Activated T-helper 2 cell treated with anti-CD3 and anti-CD28 coated beads, Interferon-gamma antibody, Interleukin-2, Interleukin-4, amounts not matched to agents 10 μg/mL and 5 μg/mL and 100 μg/mL, durations not matched to agents 14 hours and 24 hours and 36 hours (primary cell): ENCODE measurements at places on chromosomes 12 and 14.

- no peak for DNase-seq
Observed at GRCh38 chr12:47409310-47409987, 296.4 kb downstream of the RPAP3 start.

GRCh38 chr12:57243521-57244311, 7.3 kb downstream of the STAC3 start:
- DNase-seq = peak; percentile 77

DNA sequence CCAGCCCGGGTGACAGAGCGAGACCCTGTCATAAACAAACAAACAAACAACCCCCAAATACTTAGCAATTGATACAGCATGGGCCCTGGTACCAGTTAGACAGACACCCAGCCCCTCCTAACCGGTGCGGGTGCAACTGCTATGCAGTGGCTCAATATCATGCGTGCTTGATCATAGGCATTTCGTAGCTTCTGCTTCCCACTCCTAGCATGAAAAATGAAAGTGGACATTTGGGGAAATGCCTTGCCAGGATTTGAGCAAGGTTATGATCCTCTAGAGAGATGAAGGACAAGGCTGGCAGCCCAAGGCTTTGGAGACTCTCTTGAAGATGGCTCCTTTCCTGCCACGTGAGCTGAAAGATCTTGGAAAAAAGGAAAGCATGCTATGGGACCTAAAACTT, 13.7 kb downstream of the FGF6 start:
- no peak for DNase-seq

GRCh38 chr14:59630288-59630963, 53.8 kb upstream of the CCDC175 start:
- DNase-seq = no peak

DNA sequence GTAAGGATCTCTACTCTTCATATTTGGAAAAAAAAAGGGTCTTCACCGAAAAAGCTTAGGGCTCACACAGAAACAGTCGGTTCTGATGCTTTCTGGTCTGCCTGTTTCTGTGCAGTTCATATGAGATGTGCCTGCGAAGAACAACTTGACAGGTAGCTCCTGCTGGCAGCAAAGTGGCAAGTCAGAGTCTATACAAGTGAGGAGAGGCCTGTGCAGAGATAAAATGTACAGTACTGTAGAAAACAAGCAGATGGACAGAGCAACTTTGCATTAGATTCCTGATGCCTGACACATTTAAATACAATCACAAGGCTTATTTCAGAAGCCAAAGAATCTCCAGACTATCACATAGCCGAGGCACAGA, 936.0 kb downstream of the DIO2 start:
- DNase-seq = no peak

GRCh38 chr12:82517027-82517426, 158.7 kb downstream of the METTL25 start:
- no peak for DNase-seq

DNA sequence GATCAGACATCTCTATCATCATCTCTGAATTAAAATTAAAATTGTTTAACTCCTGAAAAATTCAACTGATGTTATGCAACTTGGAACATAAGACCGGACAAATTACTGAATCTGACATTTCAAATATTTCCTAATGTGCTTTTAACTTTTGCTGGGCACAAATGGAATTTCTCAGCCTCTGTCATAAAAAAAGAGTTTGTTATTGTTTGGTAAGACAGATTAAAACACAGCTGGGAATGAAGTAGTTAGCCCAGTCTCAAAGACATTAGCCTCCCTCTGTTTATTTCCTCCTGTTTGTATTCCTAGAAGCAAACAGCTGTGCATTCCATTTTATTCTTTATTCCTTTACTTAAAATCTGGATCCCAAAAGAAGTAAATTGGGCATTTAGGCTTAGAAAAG, 29.4 kb downstream of the PLEKHA5 start:
- DNase-seq = no peak

DNA sequence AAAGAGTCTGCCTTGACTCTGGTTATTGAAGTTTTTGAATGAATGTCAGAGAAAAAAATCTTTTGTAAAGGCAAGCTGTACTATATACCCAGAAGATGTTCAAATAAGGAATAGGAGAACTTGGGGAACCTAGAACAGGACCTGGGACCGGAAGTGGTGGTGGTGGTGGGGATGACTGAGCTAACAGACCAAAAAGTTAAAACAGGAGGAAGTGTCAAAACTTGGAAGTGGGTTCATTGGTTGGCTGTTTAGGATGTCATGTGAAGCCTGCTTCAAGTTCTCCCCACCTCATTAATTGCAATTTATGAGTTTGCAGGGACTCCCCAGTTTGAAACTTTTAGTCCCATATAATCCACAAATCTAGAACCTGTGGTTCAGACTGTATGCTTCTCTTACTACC, 26.2 kb downstream of the PLXNC1 start:
- DNase-seq = peak; percentile 25

DNA sequence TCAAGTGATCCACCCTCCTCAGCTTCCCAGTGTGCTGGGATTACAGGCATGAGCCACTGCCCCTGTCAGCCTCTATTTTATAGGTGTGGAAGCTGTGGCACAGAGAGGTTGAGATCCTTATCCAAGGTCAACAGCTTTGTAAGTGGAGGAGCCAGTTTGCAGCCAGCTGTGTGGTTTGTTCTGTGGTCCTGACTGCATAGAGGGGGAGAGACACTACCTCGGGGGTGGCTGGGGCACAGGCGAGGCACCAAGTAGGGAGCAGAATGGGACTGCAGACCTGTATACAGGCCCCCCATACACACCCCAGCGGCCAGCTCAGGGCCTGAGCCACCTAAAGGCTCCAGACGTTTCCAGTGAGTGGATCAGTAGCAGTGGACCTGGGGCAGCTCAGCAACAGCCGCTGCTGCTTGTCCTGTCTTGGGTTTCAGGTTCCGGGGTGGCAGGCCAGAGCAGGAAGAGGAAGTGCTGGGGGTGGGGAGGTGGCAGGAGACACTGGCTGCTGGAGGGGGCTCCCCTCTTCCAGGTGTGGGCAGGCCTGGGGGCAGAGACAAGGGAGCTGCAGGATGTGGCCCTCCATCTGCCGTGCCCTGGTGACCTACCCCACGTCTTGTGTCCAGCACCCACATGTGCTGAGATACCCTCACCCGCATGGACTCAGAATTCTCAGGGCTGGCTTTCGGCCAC, 11.0 kb downstream of the ORAI1 start:
- DNase-seq = no peak

GRCh38 chr12:16062611-16063010, 151.5 kb downstream of the DERA start:
- no peak for DNase-seq

GRCh38 chr14:31877255-31877798, 199.8 kb upstream of the ARHGAP5 start:
- no peak for DNase-seq

DNA sequence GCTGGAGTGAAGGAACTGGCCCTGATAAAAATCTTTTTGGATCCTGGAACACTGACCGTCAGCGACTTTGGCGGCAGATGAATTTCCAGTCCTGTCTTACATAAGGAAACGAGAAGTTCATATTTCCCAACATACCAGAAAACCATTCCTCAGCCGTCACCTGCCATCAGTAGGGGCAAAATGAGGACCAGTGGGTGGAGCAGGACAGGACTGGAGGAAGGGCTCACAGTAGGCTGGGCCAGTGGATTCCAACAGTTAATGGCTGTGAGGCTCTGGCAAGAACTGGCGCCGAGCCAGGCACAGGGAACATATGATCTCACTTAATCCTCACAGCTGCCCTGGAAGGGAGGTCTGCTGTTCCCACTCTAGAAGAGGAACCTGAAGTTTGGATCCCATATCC, 67.2 kb upstream of the FAM181A start:
- no peak for DNase-seq

GRCh38 chr14:83433618-83434017, 1900.0 kb upstream of the SEL1L start:
- DNase-seq = no peak

DNA sequence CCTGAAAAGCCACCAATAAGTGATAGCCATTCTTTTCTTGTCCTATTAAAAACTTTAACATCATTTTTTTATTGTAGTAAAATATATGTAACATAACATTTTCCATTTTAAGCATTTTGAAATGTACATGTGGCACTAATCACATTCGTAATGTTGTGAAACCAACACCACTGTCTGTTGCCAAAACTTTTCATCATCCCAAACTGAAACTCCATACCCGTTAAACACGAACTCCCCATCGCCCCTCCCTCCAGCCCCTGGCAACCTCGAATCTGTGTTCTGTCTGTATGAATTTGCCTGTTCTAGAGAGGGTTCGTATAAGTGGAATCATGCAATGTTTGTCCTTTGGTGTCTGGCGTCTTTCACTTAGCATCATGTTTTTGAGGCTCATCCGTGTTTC, 75.9 kb downstream of the CCDC92 start:
- no peak for DNase-seq
